ENCODE measurements at places on chromosomes 5 and 9. TPM values are rescaled to one million over a fixed set of nuclear protein-coding genes. Genes with fewer than 3 reads are reported as not detected.
A peak's percentile ranks its signal among the peaks of the same experiment; 100 is the strongest.

DNA sequence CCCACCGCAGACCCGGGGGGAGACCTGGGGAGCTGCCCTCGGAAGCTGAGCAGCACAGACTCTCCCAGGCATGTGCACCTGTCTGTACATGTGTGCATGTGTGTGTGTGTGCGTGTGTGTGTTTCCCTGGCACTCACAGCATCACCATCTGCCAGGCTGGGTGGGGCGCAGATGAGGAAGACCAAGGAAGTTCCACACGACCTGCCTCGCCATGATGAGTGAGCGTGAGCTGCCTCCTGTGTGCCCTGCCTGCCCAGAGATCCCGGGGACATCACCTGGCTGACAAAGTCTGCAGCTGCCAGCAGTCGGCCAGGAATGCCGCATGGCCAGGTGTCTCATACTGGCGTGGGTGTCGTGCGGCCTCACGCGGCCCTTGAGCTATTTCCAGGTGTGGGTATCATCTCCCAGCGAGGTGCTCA lies 4.0 kb upstream of the GPSM1 start:
- H3K4me3 ChIP-seq: no peak overlapping the region
- peaks cover 15% of the 10 kb centered on the region for H3K4me1 ChIP-seq
- no peaks in the 10 kb centered on the region for H3K27me3 ChIP-seq
- no peak for DNase-seq
- H3K27ac ChIP-seq: no peak overlapping the region
- H3K36me3 ChIP-seq: no peaks in the 10 kb centered on the region

DNA sequence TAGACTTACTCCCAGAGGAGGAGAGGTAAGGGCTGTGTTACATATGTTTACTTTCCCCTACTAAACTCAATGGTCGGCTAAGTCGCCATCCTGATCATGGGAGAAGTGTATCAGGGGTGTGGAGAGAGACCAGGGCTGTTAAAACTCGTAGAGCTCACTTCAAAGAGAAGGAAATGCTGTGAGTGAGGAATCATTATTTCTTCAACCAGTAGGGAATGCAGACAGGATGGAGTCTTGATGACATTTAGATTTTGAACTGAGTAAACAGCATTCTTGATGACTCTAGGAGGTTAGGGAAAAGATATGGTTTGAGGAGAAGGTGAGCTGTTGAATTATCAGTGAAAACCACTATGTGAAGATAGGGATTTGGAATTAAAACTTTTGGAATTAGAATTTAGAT lies 17.3 kb downstream of the RECK start:
- H3K27me3 ChIP-seq: no peaks in the 10 kb centered on the region
- H3K36me3 ChIP-seq: peaks cover 13% of the 10 kb centered on the region
- H3K27ac ChIP-seq: no peak overlapping the region
- no peak for DNase-seq

GRCh38 chr9:8477450-8477849 lies 677.9 kb upstream of the DMAC1 start:
- H3K4me1 ChIP-seq: no peaks in the 10 kb centered on the region
- no peak for DNase-seq
- no peak overlapping the region for H3K4me3 ChIP-seq
- H3K27me3 ChIP-seq: no peaks in the 10 kb centered on the region

DNA sequence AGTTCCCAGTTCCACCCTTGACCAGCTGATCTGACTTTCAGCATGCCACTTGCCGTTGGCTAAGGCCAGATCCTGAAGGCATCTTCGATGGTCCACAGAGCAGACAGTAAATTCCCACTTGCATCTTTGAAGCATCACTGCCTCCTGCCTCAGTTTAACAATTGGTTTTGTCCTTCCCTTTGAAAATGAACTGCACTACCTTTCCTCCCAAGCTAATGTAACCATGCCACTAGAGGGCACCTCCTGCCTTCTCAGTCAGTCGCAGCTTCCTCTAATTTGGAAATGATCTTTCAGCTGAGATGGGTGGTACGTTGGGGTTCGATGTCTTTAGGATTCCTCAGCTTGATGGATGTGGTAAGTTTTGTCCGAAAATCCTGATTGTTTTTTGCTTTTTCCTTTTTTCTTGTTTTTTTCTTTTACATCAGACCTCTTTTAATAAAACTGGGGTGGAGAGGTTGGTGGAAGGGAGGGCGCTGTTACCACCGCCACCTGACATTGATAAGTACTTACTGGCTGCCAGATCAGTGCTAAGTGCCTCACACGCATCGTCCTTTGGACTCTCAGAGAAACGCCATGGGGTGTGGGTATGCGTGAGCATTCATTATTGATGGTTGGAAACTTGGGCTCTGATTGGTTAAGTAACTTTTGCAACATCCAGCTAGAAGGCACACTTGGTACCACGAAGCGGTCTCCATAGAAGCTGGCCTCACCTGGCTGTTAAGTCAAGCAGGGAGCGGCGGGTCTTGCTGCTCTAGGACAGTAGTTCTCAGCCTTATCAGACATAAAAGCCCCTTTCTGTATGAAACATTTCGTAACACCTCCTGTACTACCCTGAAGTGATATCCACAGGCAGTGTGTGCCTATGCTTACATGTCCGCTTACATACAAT lies 16.9 kb downstream of the PTTG1 start:
- H3K4me1 ChIP-seq: peaks cover 29% of the 10 kb centered on the region
- H3K36me3 ChIP-seq: no peaks in the 10 kb centered on the region
- H3K27me3 ChIP-seq: no peaks in the 10 kb centered on the region
- H3K27ac ChIP-seq: peak overlapping the region; percentile 90
- peak; percentile 71 for DNase-seq
- H3K4me3 ChIP-seq: peak overlapping the region; percentile 82

DNA sequence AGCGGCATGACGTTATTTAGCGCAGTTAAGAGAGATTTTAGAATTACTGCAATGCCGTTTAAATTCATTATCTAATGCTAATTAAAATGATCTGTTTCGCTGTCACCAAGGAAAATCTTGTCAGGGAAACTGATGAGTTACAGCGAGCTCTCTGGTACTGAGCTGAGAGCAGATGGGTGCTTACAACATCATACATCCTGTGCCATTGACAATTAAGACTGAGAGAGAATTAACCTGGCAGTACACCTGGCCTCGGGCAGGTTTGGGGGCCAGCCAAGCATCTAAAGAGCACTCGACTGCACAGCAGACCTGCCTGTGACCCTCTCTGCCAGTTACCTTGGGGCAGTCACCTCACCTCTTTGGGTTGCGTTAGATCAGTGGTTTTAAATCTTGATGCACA lies 55.0 kb downstream of the PUM3 start:
- H3K27ac ChIP-seq: no peak overlapping the region
- no peak overlapping the region for H3K4me3 ChIP-seq
- H3K36me3 ChIP-seq: peaks cover 73% of the 10 kb centered on the region
- H3K27me3 ChIP-seq: no peaks in the 10 kb centered on the region
- H3K4me1 ChIP-seq: no peaks in the 10 kb centered on the region

- H3K4me3 ChIP-seq: no peak overlapping the region
- H3K27ac ChIP-seq: no peak overlapping the region
- DNase-seq: no peak
Observed at GRCh38 chr5:43582082-43583005, 20.6 kb upstream of the NNT start.

LHX2 gene
- not detected for total RNA-seq

SLC25A2 gene
- 2.5 TPM for total RNA-seq

NREP gene
- total RNA-seq: 6.8 TPM

PCA3 gene
- not detected for total RNA-seq

PLEKHG4B gene
- total RNA-seq: not detected

GABRA6 gene
- total RNA-seq: not detected

Measured in naive thymus-derived CD8-positive, alpha-beta T cell (primary cell).